Regular cardiac myocyte (primary cell): ENCODE measurements at places on chromosomes 1 and 21. TPM values are rescaled to one million over a fixed set of nuclear protein-coding genes. Genes with fewer than 3 reads are reported as not detected.

Gene ITLN1
- 0.28 TPM in 1 of 2 replicates, not detected in the other for total RNA-seq

Gene CSDE1
- 682 and 1,330 TPM in 2 replicates for total RNA-seq

Gene SFN
- total RNA-seq: 0.56 and 2.7 TPM in 2 replicates

Gene KRTAP21-2
- not detected in 2 replicates for total RNA-seq

Gene LCE1A
- total RNA-seq: not detected in 2 replicates

Gene GNAT2
- under 0.01 TPM in 2 replicates for total RNA-seq
